ENCODE measurements at places on chromosomes 1 and 21. TPM values are rescaled to one million over a fixed set of nuclear protein-coding genes. Genes with fewer than 3 reads are reported as not detected.

DNA sequence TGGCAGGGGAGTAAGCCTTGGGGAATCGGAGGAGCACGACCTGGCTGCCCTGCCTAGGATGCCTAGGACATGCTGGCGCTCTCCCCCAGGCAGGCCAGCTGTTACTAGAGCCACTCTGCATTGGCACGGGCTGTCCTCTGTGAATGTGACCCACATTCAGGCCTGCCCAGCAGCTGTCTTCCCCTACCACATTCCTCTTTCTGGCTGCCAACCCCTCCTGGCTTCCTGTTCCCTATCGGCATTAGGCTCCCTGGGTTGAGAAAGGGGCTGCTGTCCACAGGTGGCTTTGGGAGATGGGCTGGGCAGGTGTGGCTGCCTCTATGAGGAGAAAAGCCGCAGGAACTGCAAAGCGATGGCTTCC is 2.3 kb upstream of the NFASC start:
- no peak for DNase-seq

GRCh38 chr1:228018961-228019721 is 12.3 kb downstream of the WNT3A start:
- no peak for DNase-seq

DNA sequence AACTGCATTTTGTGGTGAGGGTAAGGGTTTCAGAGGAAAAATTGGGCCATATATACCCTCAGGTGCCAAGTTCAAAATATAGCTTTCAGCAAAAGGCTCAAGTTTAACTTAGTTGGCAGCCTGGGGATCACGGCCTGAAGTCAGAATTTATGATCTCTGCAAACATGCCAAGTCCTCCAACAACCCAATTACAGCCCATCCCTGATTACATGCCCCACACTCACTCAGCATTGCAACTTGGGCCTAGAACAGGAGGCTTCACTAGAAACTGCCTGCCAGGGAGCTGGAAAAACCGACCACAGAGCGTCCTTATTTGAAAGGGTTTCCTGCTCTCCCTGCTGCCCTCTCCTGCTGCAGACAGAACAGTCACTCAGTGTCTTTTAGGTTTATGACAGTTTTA is 12.4 kb downstream of the FYB2 start:
- DNase-seq = no peak

DNA sequence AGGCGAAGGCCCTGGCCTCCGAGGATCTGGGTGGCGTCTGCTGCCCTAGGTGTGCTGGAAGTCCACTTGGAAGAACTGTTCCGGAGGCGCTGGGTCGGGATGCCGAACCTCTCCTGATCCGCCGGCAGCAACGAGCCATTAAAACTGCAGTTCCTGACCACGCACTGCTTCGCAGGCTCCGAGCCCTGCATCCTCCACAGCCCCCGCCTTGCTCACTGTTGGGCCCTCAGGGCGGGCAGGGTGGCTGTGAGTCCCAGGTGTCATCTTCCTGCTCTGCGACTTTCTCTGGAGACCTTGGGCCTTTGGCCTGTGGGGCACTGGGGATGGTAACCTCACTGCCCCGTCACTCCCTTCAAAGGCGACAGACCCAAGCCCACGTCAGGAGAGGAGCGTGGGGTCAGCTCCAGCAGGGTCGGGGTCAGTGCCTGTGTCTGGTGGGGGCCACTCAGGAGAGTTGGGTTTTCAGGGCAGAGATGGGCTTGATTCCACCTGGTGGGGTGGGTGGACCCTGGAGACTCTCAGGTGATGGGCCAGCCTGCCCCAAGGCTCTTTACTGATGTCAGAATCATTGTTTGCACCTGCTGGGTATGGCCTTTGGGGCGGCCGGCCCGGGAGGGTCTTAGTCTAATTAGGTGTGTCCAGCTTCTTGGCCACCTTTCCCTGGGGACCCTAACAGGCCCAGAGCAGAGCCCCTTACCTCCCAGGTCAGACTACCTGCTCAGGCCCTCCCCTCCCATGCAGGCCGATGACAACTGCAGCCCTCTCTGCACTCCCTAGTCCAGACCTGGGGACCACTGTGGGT is 3.1 kb downstream of the PRXL2B start:
- no peak for DNase-seq

DNA sequence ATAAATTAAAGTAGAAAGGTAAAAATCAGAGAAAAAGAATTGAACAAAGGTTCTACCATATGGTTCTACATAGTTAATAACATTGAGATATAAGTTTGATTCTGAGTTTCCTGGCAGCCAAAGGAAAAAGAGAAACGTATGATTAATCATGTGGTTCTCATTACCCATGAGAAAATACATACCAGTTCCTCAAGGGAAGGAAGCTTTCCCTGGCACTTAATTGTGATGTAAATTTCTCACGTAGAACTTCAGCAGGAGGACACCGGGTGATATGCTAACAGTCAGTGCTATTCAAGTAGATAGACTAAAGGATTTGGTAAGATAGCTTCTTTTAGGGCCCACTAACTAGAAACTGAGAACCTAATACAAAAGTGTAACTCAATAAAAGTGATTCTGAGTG is 218.5 kb downstream of the NFIA start:
- DNase-seq = no peak

GRCh38 chr1:222375701-222376100 is 172.2 kb downstream of the HHIPL2 start:
- no peak for DNase-seq

- DNase-seq = no peak
Observed at GRCh38 chr1:41281334-41281733, 39.2 kb upstream of the SCMH1 start.

GRCh38 chr1:15412843-15413242 is 3.2 kb downstream of the EFHD2 start:
- DNase-seq = peak; percentile 60

GRCh38 chr1:216562383-216562782 is 139.1 kb upstream of the USH2A start:
- DNase-seq = no peak

GRCh38 chr1:172653015-172653709 is 5.7 kb upstream of the FASLG start:
- DNase-seq = no peak

OR10Z1 gene
- total RNA-seq = not detected

DCST1 gene
- total RNA-seq = not detected

Measured in dermis microvascular lymphatic vessel endothelial cell (primary cell).